HFFc6 (cell line): ENCODE measurements at places on chromosomes 11 and 22. TPM values are rescaled to one million over a fixed set of nuclear protein-coding genes. Genes with fewer than 3 reads are reported as not detected.

TRIM49B gene
- total RNA-seq = not detected in 3 replicates

MYOD1 gene
- total RNA-seq = not detected in 3 replicates

SUN2 gene
- 90.4 to 113 TPM (median 101 TPM) in 3 replicates for total RNA-seq

TSGA10IP gene
- total RNA-seq = 0.18 TPM in 1 of 3 replicates, not detected in the others

CCDC87 gene
- 0.18 to 0.66 TPM (median 0.60 TPM) in 3 replicates for total RNA-seq

RBM4B gene
- 18.0 to 19.1 TPM (median 18.2 TPM) in 3 replicates for total RNA-seq

SLC1A2 gene
- total RNA-seq = 2.3 to 2.9 TPM (median 2.3 TPM) in 3 replicates

UPK3A gene
- not detected in 3 replicates for total RNA-seq

TRIM49 gene
- total RNA-seq = not detected in 2 replicates

C22orf31 gene
- total RNA-seq = not detected in 3 replicates

MDK gene
- 11.3 to 19.6 TPM (median 12.4 TPM) in 3 replicates for total RNA-seq

C11orf21 gene
- total RNA-seq = not detected in 3 replicates

CCDC116 gene
- total RNA-seq = 0.22 to 0.35 TPM (median 0.26 TPM) in 3 replicates

RAB38 gene
- total RNA-seq = 0.36 to 2.2 TPM (median 1.1 TPM) in 3 replicates

IGLL5 gene
- not detected in 3 replicates for total RNA-seq

ABTB2 gene
- total RNA-seq = 2.6 to 3.3 TPM (median 3.1 TPM) in 3 replicates

LRP5 gene
- 3.8 to 11.7 TPM (median 10.7 TPM) in 3 replicates for total RNA-seq

EFCAB6 gene
- total RNA-seq = 0.37 to 0.73 TPM (median 0.60 TPM) in 3 replicates

CARD10 gene
- total RNA-seq = 4.9 to 5.6 TPM (median 5.4 TPM) in 3 replicates

FJX1 gene
- total RNA-seq = 40.7 to 58.6 TPM (median 48.2 TPM) in 3 replicates

UBQLNL gene
- 0.11 and 0.18 TPM in 2 replicates for total RNA-seq

EHD1 gene
- total RNA-seq = 197 to 223 TPM (median 202 TPM) in 3 replicates

PAMR1 gene
- total RNA-seq = 149 to 194 TPM (median 151 TPM) in 3 replicates
